ENCODE measurements at places on chromosomes 4 and X.
A peak's percentile ranks its signal among the peaks of the same experiment; 100 is the strongest.

DNA sequence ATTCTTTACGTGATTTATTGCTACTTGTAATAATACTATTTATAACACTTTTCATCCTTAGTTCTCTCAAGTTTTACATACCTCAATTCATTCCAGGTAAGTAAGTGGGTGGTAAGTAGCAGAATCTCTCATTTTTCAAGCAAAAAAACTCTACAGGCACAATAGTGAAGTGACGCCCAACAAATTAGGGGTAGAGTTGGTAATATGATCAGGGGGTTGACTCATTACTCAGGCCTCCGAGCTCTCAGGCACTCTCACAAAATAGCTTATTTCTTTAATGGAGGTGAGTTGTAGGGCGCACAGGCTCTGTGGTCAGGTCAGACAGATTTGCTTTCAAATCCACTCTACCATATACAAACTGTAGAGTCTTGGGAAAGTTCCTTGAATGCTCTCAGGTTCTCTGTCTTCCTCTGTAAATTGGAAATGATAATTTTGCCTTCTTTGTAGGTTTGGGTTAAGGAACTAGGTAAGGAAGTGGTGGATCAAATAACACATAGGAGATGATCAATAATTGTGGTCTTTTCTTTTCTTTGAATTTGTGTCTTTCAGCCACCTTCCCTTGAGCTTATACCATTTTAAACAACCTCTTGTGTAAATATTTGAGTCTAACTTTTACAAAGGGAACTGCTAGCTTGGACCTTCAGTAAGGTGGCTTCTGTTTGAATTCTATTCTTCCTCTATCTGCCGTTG lies 134.9 kb upstream of the LEF1 start:
- H3K4me3 ChIP-seq, result no peak overlapping the region
- H3K4me1 ChIP-seq, result no peaks in the 10 kb centered on the region
- no peaks in the 10 kb centered on the region for H3K36me3 ChIP-seq

DNA sequence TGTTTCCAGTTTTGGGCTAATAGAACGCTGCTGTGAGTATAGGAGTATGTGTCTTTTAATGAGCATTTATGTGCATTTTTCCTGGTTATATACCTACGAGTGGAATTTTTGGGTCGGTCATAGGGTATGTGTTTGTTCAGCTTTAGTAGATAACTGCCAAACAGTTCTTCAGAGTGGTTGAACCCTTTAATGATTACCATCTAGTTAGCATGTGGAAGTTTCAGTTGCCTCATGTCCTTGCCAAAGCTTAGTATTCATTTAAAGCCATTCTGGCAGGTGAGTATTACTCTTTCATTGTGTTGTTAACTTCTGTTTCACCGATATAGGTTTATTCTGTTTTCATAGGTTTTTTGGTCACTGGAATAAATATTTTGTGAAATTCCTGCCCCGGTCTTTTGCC lies 229.1 kb downstream of the ARHGAP10 start:
- no peaks in the 10 kb centered on the region for H3K27me3 ChIP-seq
- no peaks in the 10 kb centered on the region for H3K36me3 ChIP-seq
- H3K4me3 ChIP-seq, result no peak overlapping the region
- H3K4me1 ChIP-seq, result no peaks in the 10 kb centered on the region

- no peaks in the 10 kb centered on the region for H3K36me3 ChIP-seq
- no peak overlapping the region for H3K27ac ChIP-seq
- peaks cover 2% of the 10 kb centered on the region for H3K27me3 ChIP-seq
- H3K4me3 ChIP-seq, result no peak overlapping the region
- no peaks in the 10 kb centered on the region for H3K4me1 ChIP-seq
- DNase-seq, result no peak
Measured at GRCh38 chr4:111510535-111510934, 634.7 kb upstream of the FAM241A start.

GRCh38 chr4:166195101-166195500 lies 322.1 kb downstream of the TLL1 start:
- no peaks in the 10 kb centered on the region for H3K27me3 ChIP-seq
- H3K27ac ChIP-seq, result no peak overlapping the region
- DNase-seq, result no peak
- no peaks in the 10 kb centered on the region for H3K36me3 ChIP-seq

DNA sequence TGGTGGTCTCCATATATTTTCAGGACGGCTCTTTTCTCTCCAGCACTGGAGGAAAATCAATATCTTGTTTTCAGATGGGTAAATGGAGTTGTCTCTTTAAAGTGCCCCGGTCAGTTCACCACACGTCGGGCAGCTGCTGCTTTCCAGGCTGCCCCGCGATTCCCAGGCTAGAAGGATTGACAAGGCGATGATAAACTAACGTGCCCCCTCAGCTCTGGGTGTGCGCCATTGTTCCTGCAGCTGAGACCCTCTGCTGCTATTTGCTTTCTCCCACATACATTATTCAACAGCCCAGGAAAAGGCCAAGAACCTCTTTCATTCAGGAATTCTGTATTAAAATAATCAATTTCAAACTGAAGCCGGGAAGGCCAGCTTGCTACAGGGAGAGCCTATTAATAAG lies 254.5 kb downstream of the SOX3 start:
- H3K4me1 ChIP-seq, result no peaks in the 10 kb centered on the region
- DNase-seq, result no peak
- H3K36me3 ChIP-seq, result no peaks in the 10 kb centered on the region
- H3K27me3 ChIP-seq, result peaks cover 3% of the 10 kb centered on the region
- no peak overlapping the region for H3K27ac ChIP-seq

- no peak overlapping the region for H3K4me3 ChIP-seq
- H3K36me3 ChIP-seq, result no peaks in the 10 kb centered on the region
- H3K27ac ChIP-seq, result no peak overlapping the region
- H3K4me1 ChIP-seq, result no peaks in the 10 kb centered on the region
Measured at GRCh38 chr4:174928575-174929253, 10.6 kb downstream of the ADAM29 start.

DNA sequence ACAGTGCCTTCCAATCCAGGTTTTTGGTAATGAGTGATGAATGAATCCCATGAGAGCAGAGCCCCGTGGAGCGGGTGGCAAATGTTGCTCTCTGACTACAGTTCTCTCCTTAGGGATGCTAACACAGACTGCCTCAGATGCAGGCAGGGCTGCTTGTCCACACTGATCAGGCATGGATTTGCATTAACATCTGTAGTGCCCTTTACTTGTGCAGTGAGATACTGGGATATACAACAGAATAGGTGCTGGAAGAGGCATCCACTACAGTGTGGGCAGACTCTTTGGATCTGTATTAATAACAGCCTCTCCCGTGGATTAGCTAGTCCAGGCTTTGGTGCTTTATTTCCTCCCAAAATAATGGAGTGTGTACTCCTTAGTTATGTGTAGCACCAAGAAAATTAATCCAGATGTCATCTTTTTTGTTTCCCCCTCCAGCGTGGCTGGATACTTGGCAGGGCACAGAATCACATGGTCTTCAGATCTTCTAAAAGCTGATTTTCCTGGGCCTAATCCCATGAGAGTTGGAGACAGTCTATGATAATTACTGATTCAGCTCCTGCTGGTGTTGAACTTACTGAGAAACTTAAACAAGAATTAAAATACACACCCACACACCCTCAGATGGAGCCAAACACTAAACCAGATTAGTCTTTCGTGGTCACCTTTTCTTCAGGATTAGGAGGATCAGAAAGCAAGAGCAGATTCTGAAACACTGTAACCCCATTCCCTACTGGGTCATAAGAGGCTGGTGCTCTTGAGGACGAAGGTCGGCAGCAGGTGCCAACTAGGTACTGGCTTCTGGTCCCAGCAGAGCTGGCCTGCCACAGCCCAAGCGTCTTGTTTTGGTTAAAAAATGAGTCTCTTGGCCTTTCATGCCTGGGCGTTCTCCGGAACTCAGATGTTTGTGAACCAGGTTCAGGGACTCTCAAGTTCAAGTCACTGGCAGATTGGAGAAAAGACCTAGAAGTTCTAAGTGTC lies 23.1 kb upstream of the NAP1L5 start:
- no peak overlapping the region for H3K27ac ChIP-seq
- no peak overlapping the region for H3K4me3 ChIP-seq
- H3K4me1 ChIP-seq, result no peaks in the 10 kb centered on the region
- DNase-seq, result no peak
- peaks cover 72% of the 10 kb centered on the region for H3K36me3 ChIP-seq

DNA sequence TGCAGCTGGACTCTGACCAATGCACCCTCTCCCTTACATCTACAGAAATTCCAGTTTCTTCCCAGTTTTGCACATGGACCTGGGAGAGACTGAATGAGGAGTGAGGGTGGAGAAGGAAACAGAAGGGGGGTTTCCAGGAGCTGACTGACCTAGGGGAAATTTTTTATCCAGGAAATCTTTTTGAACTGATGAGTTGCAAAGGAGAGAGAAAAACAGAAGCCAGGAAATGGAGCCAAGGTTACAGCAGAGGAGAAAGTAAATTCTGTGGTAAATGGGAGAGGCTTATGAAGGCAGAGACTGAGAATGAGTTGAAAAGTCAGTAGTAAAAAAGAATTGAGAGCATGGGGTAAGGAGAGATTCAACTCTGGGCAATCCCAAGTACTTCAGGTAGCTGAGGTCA lies 192.8 kb downstream of the SMIM20 start:
- H3K27me3 ChIP-seq, result no peaks in the 10 kb centered on the region
- H3K4me1 ChIP-seq, result no peaks in the 10 kb centered on the region
- H3K27ac ChIP-seq, result no peak overlapping the region

- H3K4me1 ChIP-seq, result no peaks in the 10 kb centered on the region
- no peaks in the 10 kb centered on the region for H3K27me3 ChIP-seq
Measured at GRCh38 chr4:128220286-128221235, 67.1 kb downstream of the PGRMC2 start.

DNA sequence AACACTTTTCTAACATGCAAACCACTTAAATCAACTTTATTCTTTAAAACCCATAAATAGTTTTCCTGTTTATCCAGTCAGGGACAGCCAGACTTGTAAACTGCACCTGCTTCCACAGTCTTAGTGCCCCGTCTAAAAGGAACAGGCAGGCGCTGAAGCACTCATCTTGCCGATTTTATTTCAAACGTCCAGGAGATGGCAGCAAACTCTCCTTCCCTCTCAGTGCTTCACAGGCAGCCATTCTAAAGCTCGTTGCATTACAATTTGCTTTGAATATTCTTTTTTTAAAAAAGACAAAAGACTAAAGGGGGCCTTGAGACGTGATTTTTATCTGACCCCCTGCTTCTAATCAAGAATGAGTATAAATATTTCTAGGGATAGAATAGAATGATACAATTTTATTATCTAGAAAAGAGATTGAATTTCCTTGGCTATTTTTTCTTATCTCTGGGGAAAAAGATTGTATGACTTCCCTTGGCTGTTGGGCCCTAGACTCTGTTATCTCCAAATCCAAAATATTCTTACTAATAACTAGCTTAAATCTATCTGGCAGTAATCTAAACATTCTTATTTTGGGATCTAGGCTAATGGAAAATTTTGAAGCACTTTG lies 93.6 kb upstream of the MYOZ2 start:
- no peaks in the 10 kb centered on the region for H3K4me1 ChIP-seq
- H3K36me3 ChIP-seq, result no peaks in the 10 kb centered on the region
- no peak overlapping the region for H3K4me3 ChIP-seq
- H3K27ac ChIP-seq, result no peak overlapping the region
- no peaks in the 10 kb centered on the region for H3K27me3 ChIP-seq

DNA sequence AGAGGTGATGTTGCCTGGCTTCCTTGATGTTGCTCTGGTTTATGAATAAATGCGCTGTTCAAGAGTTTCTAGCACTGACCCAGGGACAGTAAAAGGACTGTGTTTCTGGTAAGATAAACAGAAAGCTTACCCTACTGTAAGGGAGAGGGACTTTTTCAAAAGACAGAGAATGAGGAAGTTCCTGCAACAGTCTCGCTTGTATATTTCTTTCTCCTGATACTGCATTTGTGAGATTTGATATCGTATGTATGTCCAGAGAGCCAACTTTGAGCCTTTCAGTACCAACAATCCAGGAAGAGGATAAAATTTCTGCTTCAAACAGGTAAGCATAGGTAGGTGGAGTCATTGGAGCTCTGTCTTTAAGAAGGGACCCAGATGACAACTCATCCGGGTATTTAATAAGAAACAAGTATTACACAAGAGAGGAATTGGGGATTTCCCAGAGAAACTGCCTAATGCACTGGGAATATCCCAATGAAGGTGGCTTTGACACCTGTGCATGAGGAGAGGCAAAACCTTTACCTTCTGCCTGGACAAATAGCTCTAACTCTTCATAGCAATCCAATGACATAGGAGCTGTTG lies 773 bp downstream of the DAPP1 start:
- H3K27ac ChIP-seq, result peak overlapping the region; percentile 69
- H3K27me3 ChIP-seq, result no peaks in the 10 kb centered on the region
- peak; percentile 41 for DNase-seq

DNA sequence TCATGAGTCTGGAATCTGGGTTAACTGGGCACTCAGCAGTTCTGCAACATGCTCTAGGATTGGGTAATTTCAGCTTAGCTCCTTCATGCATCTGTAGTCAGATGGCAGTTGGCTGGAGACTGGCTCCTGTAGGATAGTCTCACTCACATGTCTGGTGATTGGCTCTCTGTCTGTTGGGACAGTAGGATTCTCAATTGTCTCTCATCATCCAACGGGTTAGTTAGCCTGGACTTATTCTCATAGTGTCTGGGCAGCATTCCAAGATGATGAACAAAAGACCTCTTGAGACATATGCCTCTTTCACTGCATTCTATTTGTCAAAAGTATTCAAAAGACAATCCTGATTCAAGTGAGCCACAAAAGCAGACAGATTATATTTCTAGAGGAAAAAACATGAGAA lies 795.6 kb upstream of the GALNTL6 start:
- no peak overlapping the region for H3K4me3 ChIP-seq
- no peak overlapping the region for H3K27ac ChIP-seq
- H3K27me3 ChIP-seq, result no peaks in the 10 kb centered on the region
- no peak for DNase-seq
- no peaks in the 10 kb centered on the region for H3K36me3 ChIP-seq
- peaks cover 4% of the 10 kb centered on the region for H3K4me1 ChIP-seq

- no peaks in the 10 kb centered on the region for H3K27me3 ChIP-seq
- no peaks in the 10 kb centered on the region for H3K36me3 ChIP-seq
- no peaks in the 10 kb centered on the region for H3K4me1 ChIP-seq
- no peak overlapping the region for H3K27ac ChIP-seq
- no peak overlapping the region for H3K4me3 ChIP-seq
Measured at GRCh38 chrX:2451501-2452316, 49.1 kb downstream of the DHRSX start.

DNA sequence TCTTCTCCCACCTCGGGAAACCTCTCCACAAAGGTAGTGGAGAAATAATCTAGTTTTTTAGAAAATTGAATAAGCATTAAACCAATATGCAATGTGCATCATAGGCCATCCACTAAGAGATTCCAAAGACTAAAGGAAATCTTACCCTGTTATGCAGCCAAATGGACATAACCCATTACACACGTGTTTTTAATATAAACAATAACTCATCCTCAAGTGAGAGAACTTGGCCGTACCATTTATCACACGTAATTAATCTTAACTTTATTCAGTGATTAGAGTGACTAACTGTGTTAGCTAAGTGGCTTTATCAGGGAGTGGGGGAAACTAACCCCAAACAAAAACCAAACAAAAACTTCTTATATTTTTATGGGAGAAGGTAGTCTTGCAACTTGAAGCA lies 57.8 kb downstream of the AFM start:
- no peaks in the 10 kb centered on the region for H3K36me3 ChIP-seq
- H3K27me3 ChIP-seq, result no peaks in the 10 kb centered on the region
- no peak overlapping the region for H3K4me3 ChIP-seq

All from common myeloid progenitor, CD34-positive (primary cell).